ENCODE measurements at places on chromosomes 12 and 14.

GRCh38 chr14:100104523-100105300 lies 39.5 kb downstream of the EVL start:
- no peak for DNase-seq

DNA sequence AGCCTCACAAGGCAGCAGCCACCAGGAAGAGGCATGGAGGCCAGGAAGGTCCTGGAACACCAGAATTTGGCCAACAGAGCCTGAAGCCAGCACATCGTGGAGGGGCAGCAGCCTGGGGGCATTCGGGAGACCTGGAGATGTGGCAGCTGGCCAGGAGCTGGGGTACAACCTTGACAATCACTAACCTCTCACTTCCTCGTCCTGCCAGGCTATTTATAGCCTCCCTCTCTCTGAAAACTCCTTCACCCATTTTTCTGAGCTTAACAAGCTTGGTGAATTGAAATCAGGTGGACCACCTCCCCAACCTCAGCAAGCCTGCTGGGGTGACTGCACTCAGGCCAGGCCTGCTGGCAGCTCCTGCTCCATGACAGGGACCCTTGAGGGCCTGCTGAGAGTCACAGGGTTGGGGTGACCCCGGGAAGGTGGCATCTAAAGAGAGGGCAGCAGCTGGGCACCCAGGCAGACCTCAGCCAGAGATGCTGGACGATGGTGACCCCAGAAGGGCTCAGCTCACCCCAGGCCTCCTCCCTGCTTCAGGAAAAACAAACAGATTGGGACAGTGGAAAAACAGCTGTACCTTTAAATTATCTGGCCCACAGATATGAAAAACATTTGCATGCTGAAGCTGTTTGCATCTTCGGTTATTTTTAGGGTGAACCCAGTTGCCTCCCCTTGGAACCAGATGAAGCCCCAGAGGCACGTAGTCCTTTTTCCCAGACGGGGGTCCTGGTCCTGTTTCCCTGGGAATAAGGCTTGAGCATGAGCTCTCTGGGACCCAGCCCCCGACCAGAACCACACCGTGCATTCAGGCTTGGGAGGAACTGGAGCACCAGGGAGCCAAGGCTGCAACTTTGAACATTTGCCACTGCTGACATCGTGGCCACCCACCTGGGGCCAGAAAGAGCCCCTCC lies 67.0 kb downstream of the PITPNM2 start:
- no peak for DNase-seq

DNA sequence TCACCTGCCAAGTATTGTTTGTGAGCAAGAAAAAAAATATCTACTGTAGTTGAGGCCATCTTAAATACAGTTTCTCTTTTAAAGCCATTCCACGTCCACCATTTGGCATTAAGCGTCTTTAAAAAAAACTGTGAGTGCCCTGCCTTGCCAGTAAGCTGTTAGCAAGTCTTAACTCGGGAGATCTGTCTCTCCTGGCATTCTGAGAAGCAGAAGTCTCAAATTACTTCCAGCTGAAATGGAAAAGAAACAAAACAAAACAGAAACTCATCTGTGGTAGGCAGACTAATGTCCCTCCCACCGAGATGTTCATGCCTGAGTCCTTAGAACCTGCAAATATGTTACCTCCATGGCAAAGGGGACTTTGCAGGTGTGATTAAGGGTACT lies 126.2 kb downstream of the CRADD start:
- no peak for DNase-seq

GRCh38 chr14:105914738-105915385 lies 388.5 kb downstream of the TMEM121 start:
- DNase-seq, result no peak

DNA sequence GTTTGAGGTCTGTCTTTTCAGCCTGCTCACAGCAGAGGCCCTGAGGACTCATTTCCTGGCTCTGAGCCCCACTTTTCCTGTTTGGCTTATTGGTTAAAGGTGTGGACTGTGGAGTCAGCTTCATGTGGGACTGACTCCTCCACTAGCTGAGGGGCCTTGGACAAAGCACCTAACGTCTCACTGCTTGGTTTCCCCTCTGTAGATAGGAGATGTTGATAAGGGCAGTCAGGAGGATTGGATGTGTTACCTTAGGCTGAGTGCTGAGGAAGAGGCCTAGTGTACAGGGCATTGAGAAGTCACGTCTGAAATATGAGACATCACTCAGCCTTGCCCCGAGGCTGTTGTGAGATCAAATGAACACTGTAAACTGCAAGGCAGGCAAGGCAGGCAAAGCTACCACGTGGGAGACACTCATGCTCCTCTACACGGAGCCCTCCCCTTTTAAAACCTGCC lies 27.1 kb upstream of the TCL1A start:
- no peak for DNase-seq

DNA sequence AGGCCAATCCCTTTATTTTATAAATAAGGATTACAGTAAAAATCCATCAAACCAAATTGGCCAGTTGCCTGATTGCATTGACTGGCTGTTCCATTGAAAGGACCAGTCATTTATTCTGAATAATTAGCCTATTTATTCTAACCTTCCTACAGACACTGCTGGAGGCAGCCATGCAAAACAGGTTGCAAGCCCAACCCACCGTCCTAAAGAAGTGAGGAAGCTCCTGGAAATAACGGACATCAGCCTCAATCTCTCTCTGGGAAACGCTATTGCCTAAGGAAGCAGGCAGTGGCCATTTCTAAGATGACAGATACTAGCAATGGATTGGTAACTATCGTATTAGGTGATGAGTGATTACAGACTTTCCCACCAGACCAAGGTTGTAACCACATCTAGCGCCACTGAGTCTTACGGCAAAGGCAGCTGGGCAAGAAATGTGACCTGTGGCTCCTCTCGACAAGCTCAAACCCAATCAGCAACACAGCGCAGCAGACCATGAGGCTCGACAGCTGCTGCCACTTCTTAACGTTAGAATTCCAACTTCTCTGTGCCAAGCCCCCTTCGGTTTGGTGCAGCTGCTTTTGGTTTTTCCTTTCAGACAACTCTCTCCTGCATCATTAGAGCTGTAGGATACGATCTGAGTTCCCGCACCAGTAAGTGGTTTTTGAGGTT lies 134.2 kb downstream of the KCNK10 start:
- peak; percentile 44 for DNase-seq

GRCh38 chr12:92369056-92369455 lies 223.4 kb upstream of the BTG1 start:
- DNase-seq, result no peak

DNA sequence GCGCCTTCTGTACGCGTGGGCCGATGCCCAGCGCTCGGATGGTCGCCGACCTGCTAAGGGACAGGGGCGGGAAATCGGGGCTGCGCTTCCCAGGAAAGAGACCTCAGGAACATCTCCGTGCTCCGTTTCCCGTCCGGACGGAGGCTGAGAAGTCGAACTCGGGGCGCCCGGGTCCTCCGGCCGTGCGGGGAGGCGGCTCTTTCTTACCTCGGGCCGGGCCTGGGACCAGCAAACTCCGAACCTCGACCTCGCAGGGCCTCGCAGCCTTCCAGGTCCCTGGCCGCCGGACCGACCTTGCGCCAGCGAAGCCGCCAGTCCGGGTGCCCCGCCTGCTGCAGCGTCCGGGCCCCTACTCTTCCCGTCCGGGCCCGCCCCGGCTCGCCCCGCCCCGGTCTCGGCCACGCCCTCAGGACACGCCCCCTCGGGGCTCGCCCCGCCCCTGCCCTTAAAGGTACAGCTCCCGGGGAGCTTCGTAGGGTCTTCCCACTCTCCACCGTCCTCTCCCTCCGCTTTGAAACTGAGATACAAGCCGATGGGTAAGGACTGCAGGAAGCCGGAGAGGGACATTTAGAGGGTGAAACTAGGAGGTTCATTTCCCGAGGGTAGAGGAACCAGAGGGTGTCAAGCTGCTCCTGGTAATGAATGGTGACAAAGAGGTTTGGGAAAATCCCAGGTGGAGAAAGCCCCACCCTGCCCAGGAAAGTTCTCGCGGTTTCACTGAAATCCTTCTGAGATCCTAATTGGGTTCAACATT lies at the start of gene SLC8B1:
Gene SLC8B1 (minus strand): TSS at position 324 of the 754 bp plus-strand sequence. CDS start 2,231 bp downstream, outside the sequence.
- DNase-seq, result peak; percentile 83

DNA sequence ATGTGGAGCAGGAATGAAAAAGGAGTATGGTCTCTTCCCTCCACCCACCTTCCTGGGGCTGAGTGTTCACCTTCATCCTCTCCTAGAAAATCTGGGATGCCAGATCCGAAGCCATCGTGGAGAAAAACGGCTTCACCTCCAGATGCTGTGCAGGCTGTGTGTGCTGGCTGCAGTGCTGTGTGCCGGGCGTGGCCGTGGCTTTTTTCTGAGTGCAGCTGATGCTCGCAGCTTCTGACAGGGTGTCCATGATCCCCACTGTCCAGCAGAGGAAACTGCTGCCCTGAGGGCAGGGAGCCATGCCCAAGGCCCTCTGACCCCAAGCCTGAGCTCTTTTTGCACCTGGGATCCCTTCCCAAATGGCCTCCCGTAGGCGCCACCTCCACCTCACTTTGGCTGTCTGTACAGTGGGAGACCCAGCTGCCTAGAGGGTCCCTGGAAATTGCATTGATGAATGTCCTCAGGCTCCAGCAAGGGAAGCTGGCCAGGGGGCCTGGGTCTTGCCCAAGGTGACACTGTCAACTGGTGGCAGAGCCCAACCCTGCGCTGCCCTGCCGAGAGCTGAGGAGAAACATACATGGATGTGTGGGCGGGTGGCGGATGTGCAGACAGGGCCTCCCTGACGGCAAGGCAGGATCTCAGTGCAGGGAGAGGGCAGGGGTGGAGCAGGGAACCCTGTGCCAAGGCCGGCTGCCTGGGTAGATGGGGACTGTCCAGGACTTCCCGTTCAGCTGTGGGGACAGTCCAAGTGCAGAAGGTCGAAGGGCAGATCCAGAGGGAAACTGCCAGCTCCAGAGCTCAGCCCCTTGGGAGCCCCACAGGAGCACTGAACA lies 53.3 kb downstream of the BEGAIN start:
- peak; percentile 2 for DNase-seq

DNA sequence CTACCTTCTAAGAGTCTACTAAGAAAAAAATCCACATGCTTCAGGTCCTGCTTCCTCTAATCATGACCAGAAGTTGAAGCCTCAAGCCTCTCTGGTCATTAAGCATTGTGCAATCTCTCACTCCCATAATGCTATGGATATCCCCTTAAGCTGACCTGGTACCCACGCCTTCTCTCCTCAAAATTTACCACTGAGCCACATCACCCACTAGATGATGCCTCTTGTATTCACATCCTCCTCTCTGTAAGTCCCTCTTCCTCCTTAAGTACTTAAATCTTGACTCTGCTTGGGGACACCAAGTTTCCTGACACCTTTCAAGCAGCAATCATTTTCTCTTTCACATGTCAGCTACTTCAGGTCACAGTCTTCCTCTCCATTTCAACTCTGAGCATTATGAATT lies 9.8 kb downstream of the GALNT4 start:
- DNase-seq, result no peak

- peak; percentile 91 for DNase-seq
These were observed at the start of gene UNC79 for GRCh38 chr14:93430315-93431035. Gene UNC79 (plus strand): TSS chr14:93430939. CDS start chr14:93431030, 91 bp downstream.

DNA sequence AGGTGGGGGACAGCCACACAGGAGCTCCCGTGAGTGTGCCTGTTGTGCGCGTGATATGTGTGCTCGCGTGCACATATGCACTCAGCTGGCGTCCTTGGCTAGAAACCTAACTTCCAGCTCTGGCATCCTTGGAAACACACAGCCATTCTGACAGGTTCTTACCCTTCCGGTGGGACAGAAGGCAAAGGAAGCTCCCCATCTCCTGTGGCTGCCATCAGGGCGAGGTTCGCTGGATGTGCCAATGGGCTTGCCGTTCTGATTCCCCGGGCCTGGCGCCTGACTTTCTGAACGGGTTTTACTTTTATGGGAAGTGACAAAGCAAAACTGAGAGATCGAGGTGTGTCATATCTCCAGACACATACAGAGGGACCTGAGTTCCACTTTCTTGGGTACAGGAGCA lies 124.7 kb downstream of the PAPOLA start:
- DNase-seq, result no peak

- no peak for DNase-seq
These were observed 15.8 kb downstream of the KRT71 start for GRCh38 chr12:52537101-52537500.

DNA sequence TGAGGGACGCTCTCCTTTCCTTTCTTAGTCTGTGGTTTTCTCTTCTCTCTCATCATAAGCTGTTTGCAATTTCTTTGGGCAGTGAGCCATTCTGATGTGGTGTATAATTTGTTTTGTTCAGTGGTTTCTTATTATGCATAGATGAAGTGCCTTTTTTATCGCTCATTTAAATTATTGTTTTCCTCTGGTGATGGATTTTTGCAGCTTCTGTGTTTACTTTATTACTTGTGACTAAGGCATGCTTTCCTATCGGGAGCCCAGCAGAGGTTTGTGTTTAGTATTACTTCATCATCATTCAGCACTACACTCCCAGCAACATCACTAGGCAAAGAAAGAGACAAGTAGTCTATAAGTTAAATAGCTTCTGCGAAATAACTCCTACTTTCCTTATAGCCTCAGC lies 586.6 kb upstream of the NOVA1 start:
- DNase-seq, result no peak

DNA sequence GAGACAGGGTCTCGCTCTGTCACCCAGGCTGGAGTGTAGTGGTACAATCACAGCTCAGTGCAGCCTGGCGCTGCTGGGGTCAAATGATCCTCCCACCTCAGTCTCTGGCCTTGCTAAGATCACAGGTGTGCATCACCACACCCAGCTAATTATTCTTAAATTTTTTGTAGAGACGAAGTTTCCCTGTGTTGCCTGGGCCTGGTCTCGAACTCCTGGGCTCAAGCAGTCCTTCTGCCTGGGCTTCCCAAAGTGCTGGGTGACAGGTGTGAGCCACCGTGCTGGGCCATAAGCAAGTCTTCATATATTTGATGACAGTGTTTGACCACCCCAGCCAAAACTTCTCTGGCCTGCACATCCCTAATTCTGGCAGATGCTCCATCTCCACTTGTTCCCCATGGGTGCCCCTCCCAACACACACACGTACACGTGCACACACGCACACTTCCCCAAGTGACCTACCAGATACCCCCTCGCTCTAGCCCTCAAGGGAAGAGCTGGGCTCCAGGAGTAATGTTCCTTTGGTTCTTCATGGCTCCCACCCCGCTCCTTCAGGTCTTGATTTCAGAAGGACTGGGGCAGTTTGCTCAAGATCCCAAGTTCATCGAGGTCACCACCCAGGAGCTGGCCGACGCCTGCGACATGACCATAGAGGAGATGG lies 104.3 kb upstream of the FKBP4 start:
- no peak for DNase-seq

DNA sequence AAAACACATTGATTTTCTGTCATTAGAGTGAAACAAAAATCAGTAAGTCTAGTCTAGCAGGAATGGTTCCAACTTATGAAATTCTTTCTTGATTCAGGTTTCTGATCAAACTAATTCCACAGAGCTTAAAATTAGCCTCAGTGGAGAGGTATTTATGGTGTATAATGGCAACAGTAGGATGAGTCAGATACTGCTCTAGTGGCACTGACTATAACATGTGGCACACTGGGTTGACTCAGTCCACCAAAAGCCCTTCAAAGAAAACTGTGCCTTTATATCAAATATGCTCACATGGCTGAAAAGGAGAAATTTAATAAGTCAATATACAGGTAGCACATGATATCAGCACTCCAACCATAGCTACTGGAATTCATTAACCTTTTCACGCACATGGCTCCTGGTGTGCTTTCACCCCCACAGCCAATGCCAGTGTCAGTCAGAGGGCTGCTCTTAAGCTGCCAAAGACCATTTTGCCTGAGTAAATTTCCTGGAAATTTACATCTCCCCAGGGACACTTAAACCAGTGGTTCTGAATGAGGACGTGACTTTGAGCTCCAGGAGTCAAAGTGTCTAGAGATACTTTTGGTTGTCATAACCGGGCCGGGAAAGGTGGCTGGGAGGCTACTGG lies 21.7 kb upstream of the CATSPERB start:
- no peak for DNase-seq

All from WERI-Rb-1 (cell line).